Activated naive CD8-positive, alpha-beta T cell treated with anti-CD3 and anti-CD28 coated beads, Interleukin-2, amount 10 ng/mL, durations not matched to agents 7 days and 5 days (primary cell): ENCODE measurements at places on chromosomes 2 and 18. TPM values are rescaled to one million over a fixed set of nuclear protein-coding genes. Genes with fewer than 3 reads are reported as not detected.

- DNase-seq, result no peak
These were observed 50.5 kb downstream of the DYSF start for GRCh38 chr2:71503837-71504236.

- no peak for DNase-seq
These were observed 53.5 kb upstream of the LCLAT1 start for GRCh38 chr2:30393510-30393909.

MOCOS gene
- total RNA-seq, result 0.23 TPM

PMS1 gene
- 31.2 TPM for total RNA-seq

CNGA3 gene
- not detected for total RNA-seq

- DNase-seq, result no peak
These were observed 157.2 kb downstream of the WDSUB1 start for GRCh38 chr2:159129269-159129668.
